Central memory CD8-positive, alpha-beta T cell (primary cell): ENCODE measurements at places on chromosomes 5 and 9.

DNA sequence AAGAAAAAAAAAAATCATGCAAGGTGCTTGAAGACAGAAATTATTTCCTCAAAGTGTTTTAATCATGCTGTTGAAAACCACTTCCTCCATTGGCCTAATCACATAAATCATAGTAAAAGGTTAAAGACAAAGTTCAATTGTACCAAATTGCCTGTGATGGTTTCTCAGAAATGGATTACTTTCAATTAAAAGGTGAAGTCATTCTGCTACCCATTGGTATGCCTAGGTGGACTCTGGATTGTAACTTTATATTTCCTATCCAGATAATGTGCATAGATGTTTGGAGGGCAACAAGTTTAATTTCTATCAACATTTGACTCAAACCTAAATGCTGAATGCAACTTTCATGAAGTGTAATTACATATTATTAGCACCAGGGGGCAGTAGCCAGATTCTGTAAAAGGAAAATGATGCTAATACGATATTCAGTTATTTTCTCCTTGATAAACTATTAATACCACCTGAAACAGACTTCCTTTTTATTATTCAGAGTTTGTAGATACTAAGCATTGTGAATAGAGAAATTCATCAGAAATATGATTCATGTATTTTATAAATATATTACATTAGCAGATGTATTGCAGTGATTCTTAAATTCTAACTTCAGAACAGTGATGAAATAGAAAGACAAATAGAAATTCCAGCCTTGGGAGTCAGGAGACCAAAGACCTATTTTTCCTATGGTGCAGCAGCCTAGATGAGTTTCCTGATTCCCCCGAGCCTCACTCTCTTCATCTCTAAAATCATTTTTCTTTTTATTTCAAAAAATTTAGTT is 148.2 kb downstream of the CAAP1 start:
- no peak for DNase-seq

DNA sequence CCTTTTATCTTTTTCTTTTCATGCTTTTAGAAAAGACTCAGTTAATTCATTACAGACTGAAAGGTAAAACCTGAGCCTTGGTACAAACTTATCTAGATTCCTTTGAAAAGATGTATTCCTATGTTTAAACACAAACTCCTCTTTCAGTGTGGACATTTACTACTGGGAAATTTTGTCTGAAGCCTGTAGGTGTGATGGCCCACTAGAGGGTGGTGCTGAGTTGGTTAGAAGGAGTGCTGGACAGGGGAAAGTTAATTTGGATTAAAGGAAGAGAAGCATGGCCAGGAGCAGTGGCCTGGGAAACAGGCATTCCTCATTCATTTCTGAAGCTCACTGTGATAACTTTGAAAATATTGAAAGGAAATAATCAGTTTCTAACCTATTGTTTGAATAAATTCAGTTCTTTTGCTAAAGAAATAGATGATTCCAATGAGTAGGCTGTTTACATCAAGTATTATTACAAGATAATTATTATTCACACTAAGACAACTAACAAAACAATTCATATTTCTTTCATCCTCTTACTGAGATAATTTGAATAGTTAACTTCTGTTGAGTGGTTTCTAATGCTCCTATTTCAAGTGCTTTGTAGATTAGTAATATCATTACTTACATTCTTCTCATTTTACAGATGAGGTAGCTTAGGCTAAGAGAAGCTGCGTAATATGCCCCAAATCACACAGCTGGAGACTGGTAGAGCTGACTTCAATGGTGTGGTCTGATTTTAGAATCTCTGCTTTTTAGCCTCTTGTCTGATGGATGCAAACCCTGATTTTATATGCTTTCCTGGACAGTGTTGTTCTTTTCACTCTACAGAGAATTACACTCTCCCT is 150.9 kb downstream of the ADGRV1 start:
- no peak for DNase-seq

DNA sequence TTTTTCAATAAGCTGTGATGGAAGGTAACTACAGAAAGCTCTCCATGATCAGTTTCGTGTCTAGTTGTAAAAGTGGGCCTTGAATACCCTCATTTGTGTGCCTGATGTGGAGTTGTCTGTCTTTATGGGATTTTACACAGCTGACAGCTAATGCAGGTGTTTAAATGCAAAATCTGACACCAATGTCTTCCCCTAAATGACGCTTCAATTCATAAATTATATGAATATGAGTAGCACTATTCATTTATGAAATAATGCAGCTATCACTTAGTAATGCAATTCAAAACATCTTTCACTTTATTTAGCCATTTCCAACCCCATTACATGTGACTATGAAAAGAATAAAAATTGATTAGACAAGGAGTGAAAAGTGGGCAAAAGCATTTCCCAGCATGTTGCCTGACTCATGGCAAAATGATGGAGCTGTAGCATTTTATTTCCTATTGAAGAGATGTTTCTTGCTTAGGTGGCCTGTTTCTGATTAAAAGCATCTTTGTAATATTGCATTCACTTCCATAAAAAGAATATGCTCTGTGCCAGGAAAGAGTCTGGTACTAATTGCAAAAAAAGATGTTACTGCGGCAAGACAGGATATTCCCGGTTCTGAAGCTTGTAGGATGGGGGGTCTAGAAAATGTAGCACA is 116.7 kb upstream of the HAPLN1 start:
- no peak for DNase-seq

- DNase-seq, result no peak
Observed at GRCh38 chr5:40601198-40601868, 78.4 kb upstream of the PTGER4 start.

DNA sequence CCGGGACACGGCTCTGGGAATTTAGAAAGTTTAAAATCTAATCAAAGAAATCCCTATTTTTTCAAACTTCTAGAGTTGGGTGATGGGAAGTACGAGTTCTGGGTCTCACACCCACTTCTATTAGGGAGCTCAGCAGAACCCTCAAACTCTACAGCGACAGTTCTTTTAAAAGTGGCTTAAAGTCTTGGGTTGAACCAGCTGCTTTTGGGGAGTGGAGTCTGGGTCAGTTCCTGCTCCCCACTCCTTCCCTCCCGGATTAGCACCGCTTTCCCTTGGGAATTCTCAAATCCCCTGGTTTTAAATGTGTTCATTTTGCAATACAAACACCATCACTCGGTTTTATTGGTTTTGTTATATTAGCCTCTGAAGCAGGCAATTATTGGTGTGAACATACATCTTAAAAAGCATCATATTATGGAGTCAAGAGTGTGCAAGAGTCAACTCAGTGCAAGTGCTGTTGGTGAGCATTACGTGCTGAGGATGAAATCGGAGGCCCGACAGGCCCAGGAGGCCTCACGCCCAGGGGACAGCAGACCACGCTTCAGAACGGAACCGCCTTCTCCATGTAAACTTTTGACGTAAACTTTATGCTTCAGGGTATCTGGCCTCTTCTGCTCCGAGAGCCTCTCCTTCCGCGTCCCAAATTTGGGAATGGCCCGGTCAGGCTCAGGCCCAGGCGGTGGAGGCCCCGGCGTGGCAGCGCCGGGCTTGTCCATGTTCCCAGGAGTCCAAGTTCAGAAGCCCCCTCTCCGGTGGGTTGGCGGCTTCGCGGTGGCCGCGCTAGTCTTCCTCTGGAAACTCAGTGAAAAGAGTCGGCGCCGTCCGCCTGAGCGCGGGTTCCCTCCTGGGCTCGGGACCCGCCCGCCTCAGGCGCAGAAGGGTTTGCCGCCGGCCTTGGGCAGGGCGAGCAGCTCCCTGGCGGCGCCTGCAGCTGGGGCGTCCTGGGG is 5.3 kb downstream of the IRX4 start:
- DNase-seq, result no peak

- DNase-seq, result no peak
Observed at GRCh38 chr5:4802044-4802443, 338.1 kb upstream of the ADAMTS16 start.

- DNase-seq, result no peak
Observed at GRCh38 chr9:134363450-134363849, 37.2 kb downstream of the RXRA start.

DNA sequence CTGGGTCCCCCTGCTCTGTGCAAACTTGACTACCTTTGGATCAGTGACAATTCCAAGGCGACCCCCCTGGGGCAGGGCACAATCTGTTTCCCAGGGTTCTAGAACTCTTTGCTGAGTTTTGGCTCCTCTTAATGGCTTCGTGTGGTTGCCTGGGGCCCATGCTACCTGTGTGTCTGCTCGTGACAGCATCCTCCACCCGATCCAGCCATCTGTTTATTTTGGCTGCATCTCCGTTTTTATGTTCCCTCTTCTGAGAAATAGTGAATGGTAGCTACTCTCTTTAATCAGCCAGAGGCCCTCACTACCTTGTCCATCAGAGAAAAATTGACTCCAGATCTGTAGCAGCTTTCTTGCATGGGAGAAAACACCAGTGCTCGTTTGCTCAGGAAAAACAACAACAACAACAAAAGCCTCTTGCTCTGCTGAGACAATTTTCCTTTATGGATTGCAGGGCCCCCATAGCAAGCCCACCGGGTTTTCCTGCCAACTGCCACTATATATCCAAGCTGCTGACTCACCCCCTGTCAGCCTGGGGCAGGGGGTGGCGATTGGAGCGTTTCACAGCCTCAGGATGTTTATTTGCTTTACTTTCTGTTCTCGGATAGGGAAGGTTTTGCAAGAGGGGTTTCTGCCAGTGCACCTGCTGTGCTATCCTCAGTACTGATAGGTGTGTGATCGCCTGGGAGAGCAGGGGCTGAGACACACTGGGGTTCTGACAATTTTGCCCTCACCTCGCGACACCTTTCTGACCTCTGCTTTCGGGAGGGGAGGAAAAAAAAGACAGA is 607.8 kb downstream of the BNC2 start:
- no peak for DNase-seq

GRCh38 chr5:53913941-53914340 is 353.5 kb downstream of the NDUFS4 start:
- no peak for DNase-seq

DNA sequence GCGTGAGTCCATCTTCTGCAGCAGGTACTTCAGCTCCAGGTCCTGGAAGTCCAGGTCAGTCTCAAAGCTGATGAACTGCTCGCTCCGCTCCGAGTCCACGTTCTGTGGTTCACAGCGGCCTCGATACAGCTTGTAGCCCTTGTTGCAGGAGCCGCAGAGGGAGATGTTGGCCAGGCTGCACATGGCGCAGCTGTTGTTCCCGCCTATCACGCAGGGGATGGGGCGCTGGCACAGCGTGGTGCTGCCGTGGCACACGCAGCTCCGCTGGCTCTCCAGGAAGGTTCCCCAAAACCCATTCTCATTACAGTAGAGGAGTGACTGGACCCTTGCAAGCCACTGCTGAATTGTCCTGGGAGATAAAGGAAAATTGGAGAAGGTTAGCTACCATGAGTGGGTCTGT is 201.4 kb downstream of the BRINP1 start:
- no peak for DNase-seq

DNA sequence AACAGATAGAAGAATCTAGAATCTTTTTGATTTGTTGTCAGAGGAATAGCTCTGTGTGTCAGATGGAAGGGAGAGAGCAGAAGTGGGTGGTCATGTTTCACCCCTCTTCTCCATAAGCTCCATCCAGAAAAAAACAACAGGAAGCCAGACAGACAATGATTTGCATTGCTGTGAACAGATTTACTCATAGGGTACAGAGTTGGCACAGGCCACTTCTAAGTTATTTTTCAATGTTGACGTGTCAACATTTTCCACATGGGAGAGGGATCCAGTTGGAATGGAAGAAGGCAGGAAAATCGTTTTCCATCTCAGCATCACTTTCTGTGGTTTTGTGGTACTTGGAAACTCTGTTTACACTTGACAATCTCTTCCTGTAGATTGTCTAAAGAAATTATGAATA is 86.7 kb downstream of the INSYN2B start:
- DNase-seq, result no peak

DNA sequence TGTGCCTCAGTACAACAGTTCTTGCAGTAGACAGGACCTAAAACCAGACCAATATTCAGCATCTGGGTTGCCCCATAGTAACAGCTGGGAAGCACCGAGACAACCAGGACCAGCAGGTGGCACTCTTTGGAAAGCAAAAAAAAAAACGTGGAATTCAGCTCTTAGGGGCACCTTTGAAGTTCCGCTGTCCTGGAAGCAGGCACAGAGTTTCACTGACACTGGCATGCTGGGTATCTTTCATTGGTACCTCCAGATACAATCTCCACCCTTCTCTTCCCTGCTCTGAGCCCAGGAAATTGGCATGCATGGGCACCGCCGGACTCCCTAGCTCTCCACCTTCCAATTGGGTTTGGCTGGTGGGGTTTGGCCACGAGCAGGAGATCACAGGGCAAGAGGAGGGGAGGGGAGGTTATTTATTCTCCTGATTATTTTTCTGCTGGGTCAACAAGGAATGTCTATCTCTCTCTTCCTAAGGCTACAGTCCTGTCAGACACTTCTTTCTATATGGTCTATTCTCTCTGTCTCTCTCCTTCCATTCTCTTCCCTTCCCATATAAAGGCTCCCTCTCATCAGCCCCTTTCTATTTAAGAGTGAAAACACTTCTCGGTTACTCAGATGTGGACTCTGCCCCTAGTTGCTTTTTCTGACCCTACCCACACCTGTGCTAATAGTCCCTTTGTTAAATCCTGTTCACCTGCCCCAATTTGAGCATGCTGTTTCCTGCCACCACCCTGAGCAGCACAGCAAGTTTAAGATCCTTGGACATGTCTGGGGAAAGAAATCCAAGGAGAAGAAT is 1.9 kb upstream of the IDNK start:
- peak; percentile 24 for DNase-seq

- no peak for DNase-seq
Observed at GRCh38 chr5:103385722-103386121, 127.2 kb downstream of the MACIR start.

- DNase-seq, result no peak
Observed at GRCh38 chr5:172527559-172527958, 73.2 kb upstream of the SH3PXD2B start.

GRCh38 chr9:97980918-97981845 is 2.0 kb upstream of the ANP32B start:
- no peak for DNase-seq

DNA sequence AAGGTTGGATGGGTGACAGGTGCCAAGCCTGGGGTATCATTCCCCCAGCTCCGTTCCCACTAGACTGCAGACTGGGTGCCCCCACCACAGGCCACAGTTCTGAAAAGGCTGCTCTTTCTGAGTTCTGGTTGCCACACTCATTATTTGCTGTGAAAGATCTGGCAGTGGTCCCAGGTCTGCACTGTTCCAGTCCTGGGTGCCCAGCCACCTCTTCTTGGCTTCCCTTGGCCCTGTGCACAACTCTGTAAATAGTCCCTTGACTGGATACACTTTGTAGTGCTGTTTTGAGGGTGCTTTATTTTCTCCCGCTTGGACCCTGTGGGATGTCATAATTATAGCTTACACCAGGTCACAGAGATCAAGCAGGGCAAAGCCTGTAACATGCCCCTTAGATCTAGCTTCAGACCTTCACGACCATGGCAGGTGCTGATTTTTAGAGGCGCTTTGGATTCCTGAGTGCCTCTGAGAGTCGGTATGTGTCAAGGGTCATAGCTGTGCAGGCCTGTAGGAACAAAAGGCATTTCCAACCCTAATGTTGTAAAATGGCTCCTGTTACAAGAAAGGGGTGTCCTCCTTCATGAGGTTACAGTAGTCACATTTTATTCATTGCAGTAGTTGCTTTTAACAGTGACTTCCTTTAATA is 344.9 kb downstream of the ICE1 start:
- no peak for DNase-seq

DNA sequence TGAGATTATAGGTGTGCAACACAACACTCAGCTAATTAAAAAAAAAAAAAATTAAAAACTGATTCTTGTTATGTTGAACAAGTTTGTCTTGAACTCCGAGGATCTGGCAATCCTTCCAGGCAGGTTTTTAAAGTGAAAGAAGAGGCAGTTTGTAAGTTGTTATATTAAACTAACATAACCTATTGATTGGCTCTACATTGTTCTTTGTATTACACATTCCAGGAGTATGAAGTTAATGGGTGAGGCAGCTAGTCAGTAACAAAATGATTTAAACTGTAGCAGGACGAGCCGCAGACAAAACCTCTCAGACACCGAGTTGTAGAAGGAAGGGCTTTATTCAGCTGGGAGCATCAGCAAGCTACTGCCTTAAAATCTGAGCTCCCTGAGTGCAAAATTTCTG is 1953.9 kb upstream of the CDH6 start:
- no peak for DNase-seq
